ENCODE measurements at places on chromosomes 6 and 20. TPM values are rescaled to one million over a fixed set of nuclear protein-coding genes. Genes with fewer than 3 reads are reported as not detected.

GRCh38 chr20:19589787-19590362, 168.2 kb upstream of the RIN2 start:
- no peak for DNase-seq

Gene CASS4
- polyA plus RNA-seq: 0.22 TPM

DNA sequence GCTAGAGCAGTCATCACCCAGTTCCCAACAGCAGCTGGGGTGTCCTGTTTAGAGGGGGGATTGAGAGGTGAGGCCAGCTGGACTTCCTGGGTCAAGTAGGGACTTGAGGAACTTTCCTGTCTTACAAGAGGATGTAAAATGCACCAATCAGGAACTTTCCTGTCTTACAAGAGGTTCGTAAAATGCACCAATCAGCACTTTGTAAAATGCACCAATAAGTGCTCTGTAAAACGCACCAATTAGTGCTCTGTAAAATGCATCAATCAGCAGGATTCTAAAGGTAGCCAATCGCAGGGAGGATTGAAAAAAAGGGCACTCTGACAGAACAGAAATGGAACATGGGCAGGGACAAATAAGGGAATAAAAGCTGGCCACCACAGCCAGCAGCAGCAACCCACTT, 225.7 kb downstream of the GMPR start:
- no peak for DNase-seq

Gene PTCHD4
- 0.24 TPM for polyA plus RNA-seq

Gene NUDT3
- 17.7 TPM for polyA plus RNA-seq

- DNase-seq: no peak
Measured at GRCh38 chr20:37571033-37571432, 43.4 kb upstream of the BLCAP start.

Gene BPIFA1
- polyA plus RNA-seq: not detected

Gene ECT2L
- polyA plus RNA-seq: not detected

Gene LMBRD1
- 102 TPM for polyA plus RNA-seq

- no peak for DNase-seq
Measured at GRCh38 chr6:36223706-36224105, 27.2 kb downstream of the BRPF3 start.

Gene RIN2
- polyA plus RNA-seq: 20.2 TPM

- DNase-seq: no peak
Measured at GRCh38 chr20:1144401-1145172, 26.2 kb downstream of the PSMF1 start.

DNA sequence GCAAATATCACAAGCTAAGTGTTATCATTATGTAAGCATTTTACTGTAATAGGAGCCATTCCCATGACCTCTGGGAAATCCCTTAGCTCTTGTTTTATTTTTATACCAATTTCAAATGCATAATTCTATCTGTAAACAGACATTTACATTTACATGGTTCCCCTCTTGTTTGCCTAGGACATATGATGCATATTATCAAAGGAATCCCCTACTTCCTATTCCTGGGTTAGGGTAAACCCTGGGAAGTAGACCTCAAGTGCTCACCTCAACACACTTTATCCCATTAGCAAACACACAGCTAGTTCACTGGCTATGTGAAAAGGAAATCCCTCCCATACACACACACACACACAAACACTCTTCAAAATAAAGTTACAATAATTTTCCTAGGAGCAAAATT, 27.1 kb downstream of the PDE10A start:
- DNase-seq: no peak

DNA sequence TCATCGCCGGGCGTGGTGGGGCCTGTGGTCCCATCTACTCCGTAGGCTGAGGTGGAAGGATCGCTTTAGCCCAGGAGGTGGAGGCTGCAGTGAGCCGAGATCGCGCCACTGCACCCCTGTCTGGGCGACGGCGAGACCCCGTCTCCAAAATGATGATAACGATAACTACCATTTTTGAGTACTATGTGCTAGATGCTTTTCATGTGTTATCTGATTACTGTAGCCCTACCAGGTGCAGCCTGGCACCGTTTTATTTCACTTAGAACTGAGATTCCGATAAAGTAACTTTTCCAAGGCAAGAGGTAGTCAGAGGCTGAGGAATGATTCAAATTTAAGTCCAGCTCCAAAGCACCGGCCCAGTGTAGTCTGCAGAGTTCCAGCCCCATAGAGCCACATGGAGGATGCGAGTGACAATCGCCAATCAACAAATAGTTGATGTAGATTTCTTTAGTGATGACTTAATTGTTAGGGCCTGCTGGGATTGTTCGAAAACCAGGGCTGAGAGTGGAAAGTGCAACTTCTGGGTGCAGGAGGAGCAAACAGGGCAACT, 727 bp downstream of the ERMARD start:
- DNase-seq: no peak

DNA sequence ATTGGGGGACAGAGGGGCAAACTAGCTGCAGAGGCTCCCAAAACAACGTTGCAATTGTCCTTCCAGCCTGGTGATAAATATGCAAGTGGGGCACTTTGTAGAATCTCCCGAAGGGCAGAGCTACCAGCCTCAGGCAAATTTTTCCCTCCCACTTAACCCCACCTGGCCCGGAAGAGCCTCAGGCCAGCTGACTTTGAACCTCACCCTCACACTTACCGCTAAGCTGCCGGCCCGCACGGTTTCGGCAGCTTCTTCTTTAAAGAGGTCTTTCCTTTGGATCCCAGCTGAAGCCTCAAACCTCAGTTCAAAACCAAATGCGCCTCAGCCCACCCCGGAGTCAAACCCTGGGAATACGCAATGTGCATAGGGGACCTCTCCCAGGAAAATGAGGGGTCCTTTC, 2.5 kb downstream of the OVOL2 start:
- no peak for DNase-seq

GRCh38 chr6:160167604-160168399, 46.2 kb downstream of the SLC22A1 start:
- DNase-seq: peak; percentile 79

- no peak for DNase-seq
Measured at GRCh38 chr6:148291876-148292275, 50.8 kb upstream of the SASH1 start.

All from kidney (tissue), 22 donors.